ENCODE measurements at places on chromosomes 6 and 20.

- no peak for DNase-seq
Observed at GRCh38 chr6:98601716-98602115, 232.7 kb upstream of the POU3F2 start.

DNA sequence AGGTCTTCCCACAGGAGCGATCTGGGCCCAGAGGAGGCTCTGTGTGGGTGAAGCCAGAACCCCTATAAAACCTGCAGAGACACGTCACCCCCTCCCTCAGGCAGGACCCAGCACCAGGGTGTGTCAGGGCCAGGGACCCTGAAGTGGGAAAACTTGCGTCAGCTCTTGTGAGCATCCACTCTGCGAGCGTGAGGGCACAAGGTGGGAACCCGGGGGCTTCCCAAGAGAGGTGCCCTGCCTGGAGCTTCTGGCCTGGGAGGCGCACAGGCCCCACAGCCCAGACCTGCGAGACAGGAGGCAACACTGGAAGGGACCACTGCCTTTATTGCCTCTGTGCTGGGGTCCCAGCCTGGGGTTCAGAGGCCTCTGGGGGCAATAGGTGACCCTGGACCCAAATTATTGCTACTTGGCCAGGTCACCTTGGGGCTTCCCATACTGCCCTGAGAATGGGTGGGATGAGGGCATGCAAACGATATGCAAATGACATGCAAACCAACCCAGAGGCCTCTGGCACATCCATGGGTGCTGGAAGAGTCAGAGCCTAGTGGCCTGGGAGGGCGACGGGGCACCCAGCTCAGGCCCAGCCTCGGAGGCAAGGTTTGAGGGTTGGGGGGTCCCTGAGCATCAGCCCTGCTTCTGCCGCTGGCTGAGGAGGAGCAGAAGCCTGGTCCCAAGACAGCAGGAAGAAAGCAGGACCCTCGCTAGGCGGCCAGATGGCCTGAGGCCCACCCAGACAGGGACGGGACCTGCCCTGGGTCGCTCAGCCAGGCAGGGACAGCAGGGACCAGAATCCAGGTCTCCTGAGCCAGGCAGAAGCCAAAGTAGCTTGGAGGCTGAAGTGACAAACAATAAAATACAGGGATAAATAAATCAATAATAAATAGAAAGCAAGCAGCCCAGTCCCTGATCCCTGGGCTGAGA is 5.1 kb upstream of the C20orf144 start:
- DNase-seq: no peak

GRCh38 chr20:1747953-1748577 is 90.5 kb upstream of the SIRPG start:
- DNase-seq: no peak

DNA sequence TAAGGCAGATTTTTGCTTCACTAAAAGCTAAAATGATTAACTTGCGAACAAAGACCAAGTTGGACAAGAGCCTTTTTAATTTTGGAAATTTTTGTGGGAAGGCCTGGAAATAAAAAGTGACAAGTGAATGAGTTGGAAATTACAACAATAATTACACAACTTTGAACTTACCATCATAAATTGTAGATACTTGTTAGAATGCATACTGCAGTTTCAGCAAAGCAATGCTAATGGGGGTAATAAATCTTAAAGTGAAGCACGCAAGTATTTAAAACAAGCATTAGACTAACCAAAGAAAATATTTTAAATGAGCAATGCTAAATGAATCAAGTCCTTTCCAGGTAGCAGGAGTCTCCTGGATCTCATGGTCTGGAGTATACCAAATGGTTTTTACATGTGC is 83.2 kb upstream of the EYA4 start:
- no peak for DNase-seq

DNA sequence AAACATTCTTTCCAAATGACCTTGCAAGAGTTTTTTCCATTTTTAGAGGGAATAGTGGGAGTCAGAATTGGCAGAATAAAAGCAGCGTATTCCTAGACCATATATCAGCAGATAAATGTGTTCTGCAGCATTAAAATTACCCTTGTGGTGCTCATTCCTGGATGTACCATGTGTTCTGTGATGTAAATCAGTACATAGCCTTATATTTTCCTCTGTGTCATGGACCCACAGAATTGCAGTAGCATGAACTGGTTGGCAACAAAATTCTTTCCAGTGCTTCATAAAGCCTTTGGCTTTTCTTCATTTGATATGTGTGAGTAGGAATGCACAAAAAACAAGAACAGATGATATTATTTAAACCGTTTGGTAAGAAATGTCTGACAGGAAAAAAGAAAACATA is 32.5 kb downstream of the ANKEF1 start:
- no peak for DNase-seq
